NCI-H1417 treated with DMSO at 0.1 percent for 48 hours (cell line): ENCODE measurements at places on chromosomes 13 and 19.
A peak's percentile ranks its signal among the peaks of the same experiment; 100 is the strongest.

- DNase-seq = no peak
Observed at GRCh38 chr13:79530270-79530669, 49.3 kb downstream of the NDFIP2 start.

GRCh38 chr13:66922444-66922843 is 307.7 kb downstream of the PCDH9 start:
- DNase-seq = no peak

- DNase-seq = no peak
Observed at GRCh38 chr19:5156231-5156986, 184.2 kb downstream of the PTPRS start.

GRCh38 chr19:18946918-18947317 is 5.9 kb upstream of the HOMER3 start:
- no peak for DNase-seq

GRCh38 chr13:43303033-43303729 is 279.8 kb downstream of the DNAJC15 start:
- DNase-seq = no peak

DNA sequence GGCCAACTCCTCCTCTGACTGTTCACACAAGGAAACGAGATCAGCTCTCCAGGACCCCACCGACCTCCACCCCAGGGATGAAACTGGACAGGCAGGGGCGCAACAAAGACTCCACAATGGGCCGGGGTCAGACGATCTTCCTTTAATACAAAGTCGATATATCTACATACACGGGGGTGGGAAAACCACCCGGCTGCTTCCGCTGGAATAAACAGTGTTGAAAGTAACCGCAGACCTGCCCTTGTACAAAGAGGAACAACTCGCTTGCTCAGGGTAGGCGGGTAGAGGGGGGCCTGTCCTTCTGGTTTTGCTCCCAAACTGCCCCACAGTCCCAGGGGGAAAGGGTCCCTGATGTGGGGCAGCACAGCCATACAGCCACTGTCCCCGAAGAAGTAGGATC is 135.2 kb downstream of the PTPRS start:
- DNase-seq = no peak

GRCh38 chr13:24709186-24709913 is 29.1 kb downstream of the ATP12A start:
- no peak for DNase-seq

- no peak for DNase-seq
Observed at GRCh38 chr13:23898101-23898500, 799 bp upstream of the C1QTNF9B start.

DNA sequence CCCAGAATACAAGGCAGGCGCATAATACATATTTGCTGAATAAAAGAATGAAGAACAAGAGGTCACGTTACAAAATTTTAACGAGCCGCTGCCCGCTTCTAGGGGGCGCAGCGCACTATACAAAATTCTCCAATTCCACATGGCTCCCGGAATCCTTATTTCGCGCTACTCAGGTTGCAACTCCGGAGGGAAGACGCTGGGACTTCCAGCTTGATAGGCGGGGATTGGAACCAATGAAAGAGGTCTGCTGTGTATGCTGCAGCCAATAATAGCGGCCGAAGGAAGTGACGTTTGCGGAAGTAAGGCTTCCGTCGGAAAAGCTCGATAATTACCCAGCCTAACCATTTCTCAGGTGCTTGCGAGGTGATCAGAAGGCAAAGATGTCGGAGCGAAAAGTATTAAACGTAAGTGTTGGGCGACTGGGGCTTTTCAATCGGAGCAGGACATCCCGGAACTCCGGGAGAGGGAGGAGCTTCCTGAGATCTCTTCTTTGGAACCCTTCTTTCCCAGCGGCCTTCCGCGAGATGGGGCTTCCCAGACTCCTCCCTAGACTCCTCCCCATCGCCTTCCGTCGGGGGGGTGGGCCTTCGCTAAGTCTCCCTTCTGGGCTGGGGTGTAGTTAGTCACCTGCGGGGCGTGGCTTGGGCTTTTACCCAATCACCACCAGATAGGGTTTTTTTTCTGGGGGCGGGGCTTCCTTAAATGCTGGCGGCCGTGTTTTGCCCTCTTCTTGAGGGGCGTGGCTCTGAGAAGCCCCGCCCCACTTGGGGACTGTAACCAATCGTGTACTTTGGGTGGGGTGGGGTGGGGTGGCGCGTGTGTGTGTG is at the start of gene YJU2:
Gene YJU2, plus strand, starts transcription at position 314 of the 827 bp plus-strand sequence. Its CDS starts 67 bp downstream, at position 381.
- peak; percentile 98 for DNase-seq

DNA sequence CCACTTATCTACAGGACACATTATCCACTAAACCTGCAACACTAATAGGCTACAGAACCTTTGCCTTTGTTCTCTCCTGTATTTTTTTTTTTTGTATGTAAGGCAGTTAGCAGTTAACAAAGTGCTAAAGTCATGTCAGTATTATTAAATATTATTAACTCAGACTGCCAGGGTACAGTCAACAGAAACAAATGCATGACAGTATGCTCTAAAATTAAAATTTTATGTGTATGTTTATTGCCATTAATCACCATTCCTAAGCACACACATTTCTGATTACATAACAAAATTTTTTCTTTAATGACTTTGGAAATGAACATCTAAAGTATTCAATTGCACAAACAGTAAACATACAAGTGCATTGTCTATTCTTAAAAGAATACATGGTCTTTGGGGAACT is 41.7 kb downstream of the XPO4 start:
- DNase-seq = no peak

GRCh38 chr13:102298051-102298450 is 103.8 kb downstream of the FGF14 start:
- no peak for DNase-seq

DNA sequence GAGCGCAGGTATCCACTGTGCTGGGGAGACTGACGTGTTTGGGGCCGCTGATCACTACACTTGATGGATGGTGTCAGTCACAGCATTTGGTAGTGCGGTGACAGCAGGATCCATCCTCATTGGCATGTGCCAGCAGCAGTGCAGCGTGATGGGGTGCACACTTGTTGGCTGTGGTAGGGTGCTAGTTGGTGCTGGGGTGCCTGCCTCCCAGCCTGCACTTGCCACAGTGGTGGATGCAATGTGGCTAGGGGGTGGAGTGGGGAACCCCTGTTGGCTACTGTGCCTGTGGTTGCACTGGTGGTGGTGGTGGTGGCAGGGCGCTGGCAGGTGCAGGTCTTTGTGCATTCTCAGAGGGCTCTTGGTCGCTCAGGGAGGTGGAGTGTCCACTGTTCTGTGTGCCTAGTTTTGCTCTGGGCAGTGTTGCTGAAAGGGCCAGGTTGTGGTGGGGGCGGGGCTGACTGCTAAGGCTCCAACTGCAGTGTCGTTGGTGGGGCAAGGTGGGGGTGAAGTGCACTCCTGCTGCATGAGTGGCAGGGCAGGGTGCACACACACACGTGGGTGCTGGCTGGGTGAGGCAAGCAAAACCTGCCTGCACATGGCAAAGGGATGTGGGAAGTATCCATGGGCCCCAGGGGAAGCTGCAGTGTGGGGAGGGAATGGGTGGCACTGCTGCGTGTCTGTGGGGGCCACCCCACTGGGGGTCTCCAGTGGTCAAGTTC is 84.8 kb downstream of the ZMYM2 start:
- no peak for DNase-seq

DNA sequence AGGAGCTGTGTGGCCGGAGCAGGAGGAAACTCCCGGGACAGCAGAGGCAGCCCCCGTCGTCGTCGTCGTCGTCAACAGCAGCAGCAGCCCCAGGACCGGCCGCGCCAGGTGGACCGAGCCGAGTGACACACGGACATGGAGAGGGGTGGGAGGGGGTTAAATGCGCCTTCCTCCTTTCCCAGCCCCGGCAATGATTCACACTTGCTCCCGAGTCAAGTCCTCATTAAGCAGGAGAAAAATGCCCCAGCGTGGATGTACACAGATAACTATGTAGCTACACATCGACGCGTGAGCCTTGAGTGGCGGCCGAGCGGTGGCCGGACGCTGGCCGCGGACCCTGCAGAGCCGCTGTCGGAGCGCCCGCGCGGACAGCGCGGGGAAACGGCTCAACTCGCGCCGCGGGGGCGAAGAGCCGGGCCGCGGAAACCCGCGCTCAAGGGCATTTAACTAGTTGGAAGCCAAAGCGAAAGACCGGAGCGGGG is 645 bp downstream of the UBL3 start:
- DNase-seq = no peak
